ENCODE measurements at places on chromosomes 3 and 15.
A peak's percentile ranks its signal among the peaks of the same experiment; 100 is the strongest.

DNA sequence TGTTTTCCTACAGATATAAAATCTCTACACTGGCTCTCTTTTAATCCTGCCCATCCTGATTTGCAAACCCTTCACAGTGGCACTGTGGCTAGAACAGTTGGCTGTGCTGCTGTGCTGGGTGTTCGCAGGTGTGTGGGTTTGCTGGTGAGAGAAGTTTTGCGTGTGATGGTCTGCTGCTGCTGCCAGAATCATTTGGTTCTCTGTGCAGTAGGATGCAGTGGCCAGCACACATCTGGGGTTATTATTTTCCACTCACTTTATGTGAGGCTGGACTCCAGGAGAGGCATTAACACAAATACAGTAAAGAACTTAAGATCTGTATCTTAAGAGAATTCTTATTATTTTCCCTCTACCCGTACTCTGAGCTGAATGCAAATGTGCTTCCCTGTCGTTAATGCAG lies 16.0 kb upstream of the PSMD6 start:
- no peak for DNase-seq

- DNase-seq = peak; percentile 67
Observed at GRCh38 chr3:98918586-98918985, 17.1 kb upstream of the DCBLD2 start.

DNA sequence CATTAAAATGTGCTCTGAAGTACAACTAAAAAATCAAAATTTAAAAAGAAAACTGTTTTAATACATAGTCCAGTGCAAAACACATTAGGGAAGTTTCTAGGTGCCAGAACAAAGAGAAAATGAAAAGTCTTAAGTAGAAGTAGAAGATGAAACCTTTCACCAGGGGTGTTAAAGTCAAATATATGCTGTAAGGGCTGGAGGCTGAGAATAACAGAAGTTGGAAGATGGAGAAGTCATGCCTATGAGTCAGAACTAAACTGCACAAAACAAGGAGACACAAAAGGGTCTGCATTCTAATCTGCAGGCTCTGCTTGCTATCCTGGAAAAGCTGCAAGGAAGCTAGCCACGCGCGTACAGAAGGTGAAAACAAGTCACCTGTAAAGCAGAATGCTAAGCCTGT lies 48.7 kb upstream of the CPB1 start:
- DNase-seq = no peak

- no peak for DNase-seq
Observed at GRCh38 chr15:33149919-33150318, 44.6 kb downstream of the FMN1 start.

DNA sequence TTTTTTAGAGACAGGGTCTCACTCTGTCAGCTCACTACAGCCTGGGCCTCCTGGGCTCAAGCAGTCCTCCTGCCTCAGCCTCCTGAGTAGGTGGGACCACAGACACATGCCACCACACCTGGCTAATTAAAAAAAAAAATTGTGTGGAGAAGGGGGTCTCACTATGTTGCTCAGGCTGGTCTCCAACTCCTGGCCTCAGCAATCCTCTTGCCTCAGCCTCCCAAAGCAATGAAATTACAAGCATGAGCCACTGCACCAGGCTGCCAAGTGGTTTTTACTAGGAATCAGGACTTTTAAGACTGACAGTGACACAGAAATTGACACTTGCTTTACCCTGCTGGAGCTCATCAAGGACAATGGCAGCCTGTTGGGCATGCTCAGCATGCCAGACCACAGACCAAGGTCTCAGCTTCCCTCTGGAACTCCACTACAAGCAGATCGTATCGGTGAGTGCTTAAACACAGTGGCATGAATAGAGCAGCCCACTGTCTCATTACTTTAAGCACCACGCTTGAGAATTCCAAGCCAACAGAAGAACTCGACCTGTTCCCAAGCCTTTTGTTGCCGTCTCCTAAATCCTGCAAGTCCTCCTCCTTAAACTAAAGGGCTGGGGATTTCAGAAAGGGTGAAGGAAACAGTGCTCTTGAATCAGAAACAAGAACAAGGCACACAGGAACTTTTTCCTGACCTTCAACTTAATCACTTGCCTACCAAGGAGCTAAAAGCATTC lies 41.4 kb downstream of the EOMES start:
- DNase-seq = no peak

DNA sequence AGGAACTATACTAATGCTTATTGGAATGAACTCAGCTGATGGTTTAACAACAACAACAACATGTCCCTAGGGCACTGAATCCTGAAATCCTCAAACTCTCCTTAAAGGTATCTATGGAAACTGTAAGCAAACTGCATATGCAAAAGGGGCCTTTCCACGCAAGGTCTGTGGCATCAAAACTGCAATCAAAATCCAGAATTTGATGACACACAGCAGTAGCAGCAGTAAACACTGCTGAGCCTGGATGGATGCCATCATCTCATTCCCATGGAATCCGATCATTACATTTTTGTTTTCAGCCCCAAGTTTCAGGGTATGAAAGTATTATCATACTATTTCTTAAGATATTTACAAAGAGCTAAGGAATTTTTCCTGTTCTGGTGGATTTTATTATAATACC lies 399.7 kb downstream of the VPS13C start:
- DNase-seq = peak; percentile 70

DNA sequence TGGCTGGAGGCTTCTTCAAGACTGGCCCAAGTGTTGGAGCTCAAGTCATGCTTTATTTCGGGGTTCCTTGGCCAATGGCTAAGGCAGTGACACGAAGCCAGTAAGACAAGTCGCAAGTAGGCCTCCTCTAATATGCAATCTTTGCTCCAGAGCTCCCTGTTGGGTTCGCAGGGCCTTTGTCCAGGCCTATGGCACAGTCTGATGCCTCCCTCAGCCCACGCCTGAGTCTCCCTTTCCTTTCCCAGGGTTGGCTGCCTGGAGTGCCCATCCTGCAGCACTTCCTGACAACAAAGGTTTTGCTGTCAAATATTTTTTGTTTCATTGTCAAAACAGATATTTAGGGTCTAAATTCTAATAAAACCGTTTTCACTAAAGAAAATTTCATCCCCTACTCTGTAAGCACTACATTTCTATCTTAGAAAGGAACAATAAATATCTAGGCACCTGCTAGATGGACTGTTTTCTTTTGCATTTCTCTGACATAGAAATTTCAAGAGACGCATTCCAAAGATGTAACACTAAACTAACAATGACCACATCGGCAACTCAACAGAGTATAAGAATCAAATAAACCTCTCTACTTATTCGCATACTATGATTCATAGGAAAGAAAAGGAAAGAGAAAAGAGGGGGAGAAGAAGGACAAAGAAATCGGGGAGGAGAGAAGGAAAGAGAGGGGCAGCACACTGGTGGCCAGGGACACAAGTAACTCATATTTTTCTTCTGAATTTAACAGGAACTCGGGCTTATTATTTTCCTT lies 393.1 kb upstream of the ATP11B start:
- peak; percentile 6 for DNase-seq

GRCh38 chr3:10518506-10519150 lies 13.2 kb upstream of the ATP2B2 start:
- peak; percentile 68 for DNase-seq

- DNase-seq = no peak
Observed at GRCh38 chr3:42164656-42165055, 73.5 kb downstream of the TRAK1 start.

DNA sequence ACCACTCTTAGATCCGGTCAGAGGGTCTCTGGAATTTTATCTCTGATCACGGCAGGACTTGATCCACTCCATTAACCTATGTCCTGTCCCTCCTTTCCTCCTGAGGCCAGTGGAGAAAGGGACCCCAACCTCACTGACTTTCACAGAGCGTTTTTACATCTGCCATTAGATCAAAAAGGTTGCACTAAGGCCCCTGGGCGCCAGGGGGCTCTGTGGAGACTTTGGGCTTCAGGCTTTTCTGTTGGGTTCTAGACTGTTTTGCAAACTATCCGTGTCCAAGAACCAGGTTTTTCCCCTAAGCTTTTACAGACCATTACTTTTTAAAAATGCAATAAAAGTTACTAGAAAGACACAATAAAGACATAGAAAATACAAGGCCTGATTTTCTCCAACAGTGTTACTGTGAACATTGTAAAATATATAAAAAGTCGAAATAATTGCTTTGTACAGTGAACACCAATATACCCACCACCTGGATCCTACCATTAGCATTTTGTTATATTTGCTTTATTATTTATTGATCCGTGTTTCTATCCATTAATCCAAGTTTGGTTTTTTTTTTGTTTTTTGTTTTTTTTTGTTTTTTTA lies 159.7 kb downstream of the POLR2M start:
- peak; percentile 53 for DNase-seq

DNA sequence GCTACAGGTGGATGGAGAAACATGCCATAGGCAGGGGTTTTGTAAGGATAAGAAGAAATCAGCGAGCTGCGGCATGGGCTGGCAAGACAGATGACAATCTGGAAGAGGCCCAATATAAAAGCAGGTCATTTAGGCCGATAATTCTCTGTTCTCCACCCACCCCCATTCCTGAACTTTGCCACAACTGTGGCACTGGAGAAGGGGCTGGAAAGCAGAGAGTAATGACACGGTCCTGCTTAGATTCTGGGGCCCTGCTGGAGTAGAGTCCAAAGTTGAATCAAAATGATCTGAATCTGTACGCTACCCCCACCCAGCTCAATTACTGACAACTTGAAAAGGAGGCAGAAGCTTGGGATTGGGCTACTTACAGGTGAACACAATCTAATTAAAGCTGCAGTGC lies 18.4 kb upstream of the BUB1B start:
- no peak for DNase-seq

All from fibroblast of skin of back (primary cell).